T-cell (primary cell): ENCODE measurements at places on chromosomes 2 and 18. TPM values are rescaled to one million over a fixed set of nuclear protein-coding genes. Genes with fewer than 3 reads are reported as not detected.

The LYPD6 gene
- not detected for total RNA-seq

The UGT1A6 gene
- not detected for total RNA-seq

The C2orf78 gene
- not detected for total RNA-seq

The CNRIP1 gene
- 0.53 TPM for total RNA-seq

The ACADL gene
- total RNA-seq: not detected

The GNLY gene
- 44.7 TPM for total RNA-seq

The CHST9 gene
- not detected for total RNA-seq

The CARF gene
- total RNA-seq: 13.3 TPM

The BBS5 gene
- 2.0 TPM for total RNA-seq

The CCL20 gene
- total RNA-seq: 3.0 TPM

The IFIH1 gene
- 34.1 TPM for total RNA-seq

The IL36A gene
- not detected for total RNA-seq

The MC2R gene
- total RNA-seq: not detected

The SLC4A5 gene
- total RNA-seq: 14.2 TPM

The CAB39 gene
- total RNA-seq: 93.5 TPM

The ADAM23 gene
- total RNA-seq: 14.2 TPM

The KCNG3 gene
- total RNA-seq: not detected

The TEKT4 gene
- total RNA-seq: not detected

The SCYGR5 gene
- not detected for total RNA-seq

The C18orf54 gene
- 1.3 TPM for total RNA-seq

The ADGRF3 gene
- total RNA-seq: 2.1 TPM

The SAG gene
- total RNA-seq: 0.37 TPM

The ABCB11 gene
- total RNA-seq: not detected

The SNRNP27 gene
- 38.3 TPM for total RNA-seq

The DSG3 gene
- total RNA-seq: not detected

The COL6A3 gene
- 2.9 TPM for total RNA-seq

The SP140 gene
- total RNA-seq: 66.8 TPM

The TSPYL6 gene
- not detected for total RNA-seq

The SCN9A gene
- total RNA-seq: 0.06 TPM

The DNAH7 gene
- total RNA-seq: not detected

The REG3A gene
- 0.46 TPM for total RNA-seq

The EFHD1 gene
- total RNA-seq: 3.0 TPM

The PLGLB1 gene
- total RNA-seq: 3.3 TPM

The GAD1 gene
- total RNA-seq: not detected
